ENCODE measurements at places on chromosomes 1 and 21.
A peak's percentile ranks its signal among the peaks of the same experiment; 100 is the strongest.

GRCh38 chr21:44199448-44199847, 41.3 kb downstream of the ICOSLG start:
- DNase-seq = no peak

GRCh38 chr1:158527190-158527815, 26.9 kb downstream of the OR6Y1 start:
- DNase-seq = peak; percentile 69

DNA sequence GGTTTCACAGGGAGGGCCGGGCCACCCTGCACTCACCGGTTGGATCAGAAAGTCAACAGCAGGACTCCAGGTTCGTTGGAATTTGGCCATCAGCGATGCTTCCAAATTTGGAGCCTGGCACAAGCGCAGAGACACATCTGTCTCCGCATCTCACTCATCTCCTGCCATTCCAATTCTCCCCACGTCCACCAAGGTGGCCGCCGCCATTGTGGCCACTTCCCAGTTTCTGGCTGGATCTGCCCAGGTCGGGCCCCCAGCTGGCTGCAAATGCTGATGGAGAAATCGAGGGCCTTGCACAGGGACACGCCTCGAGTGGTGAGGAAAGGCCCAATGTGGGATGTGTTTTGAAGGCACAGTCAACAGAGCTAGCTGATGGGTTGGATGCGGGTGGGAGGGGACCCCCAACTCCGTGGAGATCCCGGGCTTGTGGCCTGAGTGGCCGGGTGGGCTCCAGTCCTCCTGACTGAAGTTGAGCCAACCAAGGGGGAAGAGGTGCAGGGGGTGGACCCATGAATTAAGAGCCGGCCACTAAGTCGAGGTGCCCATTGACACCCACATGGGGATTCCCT, 102.7 kb downstream of the CRYAA start:
- no peak for DNase-seq

- no peak for DNase-seq
Measured at GRCh38 chr1:235331401-235331800, 3.0 kb downstream of the GGPS1 start.

DNA sequence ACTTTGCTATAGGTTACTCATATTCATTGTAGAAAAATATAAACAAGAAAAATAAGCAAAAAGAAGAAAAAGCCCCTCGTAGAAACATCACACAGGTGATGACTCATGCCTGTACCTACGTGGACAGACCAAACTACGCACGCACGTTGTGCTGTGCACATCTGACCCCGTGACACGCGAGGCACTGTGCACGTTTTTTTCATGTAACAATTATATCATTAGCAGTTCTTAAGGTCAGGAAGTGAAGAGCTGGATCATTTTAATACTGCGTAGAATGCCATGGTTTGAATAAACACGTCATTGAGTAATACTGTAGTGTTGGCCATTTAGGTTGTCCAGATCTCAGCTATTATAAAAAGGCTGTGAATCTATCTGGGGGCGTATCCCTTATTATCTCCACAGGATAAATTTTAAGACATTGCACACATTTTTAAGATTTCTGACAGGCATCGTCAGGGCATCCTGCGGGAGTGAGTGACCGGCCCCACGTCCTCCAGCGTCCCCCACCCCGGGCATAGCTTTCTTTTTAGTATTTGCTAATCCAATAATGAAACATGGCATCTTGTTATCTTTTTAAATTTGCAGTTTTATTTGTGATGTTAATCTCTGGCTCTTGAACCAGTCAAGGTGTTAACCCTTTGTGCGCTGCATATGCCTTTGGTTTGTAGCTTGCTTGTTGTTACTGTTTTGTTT, 23.4 kb upstream of the ADARB1 start:
- DNase-seq = no peak

DNA sequence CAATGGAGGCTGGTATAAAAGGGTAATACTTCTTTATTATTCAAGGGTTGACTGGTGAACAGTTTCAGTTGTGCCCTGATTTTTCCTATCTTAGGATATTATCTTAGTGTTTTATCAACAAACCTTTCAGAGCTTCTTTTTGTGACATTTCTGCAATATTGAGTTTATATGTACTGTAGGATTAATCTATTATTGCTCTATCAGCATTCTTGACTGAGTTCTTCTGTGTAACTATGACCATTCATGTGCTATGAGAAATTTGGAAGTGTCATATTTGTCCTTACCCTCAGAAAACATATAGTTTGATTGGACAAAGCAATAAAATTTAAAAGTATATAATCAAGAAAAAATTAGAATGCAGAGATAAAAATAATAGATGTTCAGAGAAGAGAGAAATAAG, 25.5 kb upstream of the MRPS6 start:
- DNase-seq = no peak

DNA sequence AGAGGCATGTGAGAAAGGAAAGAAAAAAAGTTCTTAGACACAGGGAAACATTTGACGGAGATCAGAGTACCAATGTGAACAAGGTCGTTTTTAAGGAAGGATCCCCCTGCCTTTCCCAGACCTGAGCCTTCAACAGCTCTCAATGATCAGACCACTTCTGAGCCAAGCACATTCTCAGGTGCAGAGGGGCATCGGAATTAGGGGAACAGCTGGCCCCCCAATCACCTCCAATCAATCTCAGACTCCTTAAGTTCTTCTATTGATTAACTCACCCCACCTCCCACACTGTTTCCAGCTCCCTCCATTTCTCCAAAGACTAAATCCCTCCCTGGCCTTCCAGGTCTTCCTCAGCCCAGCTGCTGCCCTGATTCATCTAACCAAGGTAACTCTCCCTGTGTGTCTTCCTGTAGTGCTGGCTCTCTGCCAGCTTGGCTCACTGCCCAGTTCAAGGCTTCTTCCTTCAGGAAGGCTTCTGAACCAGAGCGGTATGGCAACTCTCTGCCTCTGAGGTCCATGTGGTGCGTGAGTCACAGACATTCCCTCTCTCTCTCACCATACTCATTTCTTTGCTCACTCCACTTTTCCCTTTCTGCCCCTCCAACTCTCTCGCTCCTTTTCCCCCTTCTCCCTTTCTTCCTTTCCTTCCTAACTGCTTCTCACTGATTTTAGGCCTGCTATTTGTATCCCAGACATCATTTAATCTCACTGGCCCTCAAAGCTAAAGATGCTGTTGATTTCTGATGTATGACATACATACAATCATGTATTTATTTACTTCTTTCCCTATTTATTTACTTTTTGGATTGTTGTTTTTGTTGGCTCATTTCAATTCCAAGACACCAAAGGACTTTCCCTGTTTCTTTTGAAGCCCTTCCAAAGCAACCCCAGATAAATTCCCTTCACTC, 18.1 kb downstream of the CFAP45 start:
- no peak for DNase-seq

DNA sequence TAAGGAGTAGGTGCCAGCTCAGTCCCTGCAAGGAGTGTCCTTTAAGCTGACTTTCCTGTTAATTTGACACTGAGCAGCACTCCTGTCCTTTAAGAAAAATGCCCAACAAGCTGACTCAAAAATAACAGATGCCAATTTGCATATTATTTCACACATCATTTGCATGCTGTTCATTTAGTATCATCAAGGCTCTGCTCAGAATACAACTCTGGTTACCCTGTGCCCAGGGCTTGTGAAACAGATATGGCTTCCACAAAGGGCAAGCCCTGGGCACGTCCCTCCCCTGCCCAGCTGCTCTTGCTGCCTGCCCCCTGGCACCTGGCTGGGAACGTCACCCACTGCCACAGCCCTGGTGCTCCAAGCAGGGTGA, 10.3 kb downstream of the KCNN3 start:
- DNase-seq = peak; percentile 93

GRCh38 chr1:81209461-81209860, 591.3 kb upstream of the ADGRL2 start:
- DNase-seq = no peak

GRCh38 chr21:34252751-34253150, 111.1 kb upstream of the KCNE2 start:
- DNase-seq = no peak

GRCh38 chr1:82466416-82466815, 665.7 kb downstream of the ADGRL2 start:
- no peak for DNase-seq

Data from Karpas-422 (cell line).